T-cell (primary cell): ENCODE measurements at places on chromosomes 1 and 21.
A peak's percentile ranks its signal among the peaks of the same experiment; 100 is the strongest.

GRCh38 chr1:3944578-3945125 is 44.6 kb upstream of the C1orf174 start:
- no peak for DNase-seq

GRCh38 chr1:20373286-20373685 is 82.6 kb downstream of the VWA5B1 start:
- no peak for DNase-seq

- DNase-seq: peak; percentile 48
These were observed 55.8 kb upstream of the LDLRAP1 start for GRCh38 chr1:25487628-25488027.

- DNase-seq: no peak
These were observed 239.1 kb downstream of the HLX start for GRCh38 chr1:221118176-221118937.

- DNase-seq: no peak
These were observed 13.0 kb upstream of the TMEM9 start for GRCh38 chr1:201167041-201167991.

- no peak for DNase-seq
These were observed 36.0 kb upstream of the KIF26B start for GRCh38 chr1:245118806-245119205.

GRCh38 chr1:46820560-46821060 is 21.8 kb downstream of the CYP4B1 start:
- no peak for DNase-seq

- DNase-seq: no peak
These were observed 104.9 kb upstream of the TMPRSS2 start for GRCh38 chr21:41612674-41613532.

- no peak for DNase-seq
These were observed 14.0 kb upstream of the TBX15 start for GRCh38 chr1:119002028-119002686.

GRCh38 chr21:43874085-43874805 is 9.2 kb downstream of the AGPAT3 start:
- DNase-seq: no peak

DNA sequence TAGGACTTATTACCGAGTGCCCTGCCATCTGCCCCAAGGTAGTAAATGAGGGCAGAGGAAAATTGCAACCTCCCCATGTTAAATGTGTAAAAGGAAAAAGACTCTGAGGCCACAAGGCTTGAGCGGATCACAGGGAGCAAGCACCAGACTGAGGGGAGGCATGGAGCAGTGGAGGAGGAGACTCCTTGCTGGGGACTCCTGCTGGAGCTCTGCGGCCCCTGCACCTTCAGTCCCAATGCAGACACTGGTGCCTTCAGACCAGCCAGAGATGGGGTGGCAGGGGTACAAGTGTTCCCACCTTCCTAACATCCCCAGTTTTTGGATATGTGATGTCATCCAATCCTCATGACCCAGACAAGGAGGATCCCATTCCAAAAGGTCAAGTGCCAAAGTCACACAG is 128.4 kb upstream of the NGF start:
- no peak for DNase-seq

DNA sequence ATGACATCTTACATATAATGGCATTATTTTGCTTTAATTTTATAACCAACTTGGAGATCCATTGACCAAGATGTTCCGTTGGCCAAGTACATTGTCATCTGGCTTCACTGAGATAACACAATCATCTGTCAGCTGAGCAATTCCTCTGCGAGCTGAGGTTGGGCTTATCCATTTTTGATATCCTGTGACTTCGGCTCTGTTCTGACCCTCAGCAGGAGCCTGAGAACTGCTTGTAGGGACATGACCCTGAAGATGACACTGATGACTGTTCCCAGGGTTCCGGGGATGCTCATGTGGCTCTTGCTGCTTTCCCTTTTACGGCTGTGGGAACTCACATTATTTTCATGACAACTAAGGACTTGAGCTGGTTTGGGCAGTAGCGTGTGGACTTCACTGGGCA is 51.2 kb downstream of the TLR5 start:
- DNase-seq: no peak

DNA sequence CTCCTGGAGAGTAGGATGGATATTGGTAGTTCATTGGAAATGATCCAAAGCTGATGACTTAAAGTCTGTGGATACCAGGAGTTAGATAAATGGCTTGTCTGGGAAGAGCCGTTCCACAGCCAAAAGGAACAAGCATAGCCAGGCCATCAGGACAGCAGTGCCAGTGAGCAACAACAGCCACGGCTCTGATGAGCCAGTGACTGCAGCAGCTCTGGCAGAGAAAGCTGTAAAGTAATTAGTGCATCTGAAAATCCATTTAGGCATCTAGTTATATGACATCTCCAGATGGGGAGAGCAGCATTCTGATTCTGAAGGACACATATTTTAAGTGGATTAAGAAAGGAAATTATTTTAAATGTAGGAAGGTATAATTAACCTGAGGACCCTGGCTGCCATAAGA is 256.2 kb upstream of the PLXNA2 start:
- no peak for DNase-seq

GRCh38 chr1:22163137-22163536 is 20.2 kb upstream of the WNT4 start:
- no peak for DNase-seq

GRCh38 chr1:65469889-65470340 is 49.4 kb downstream of the LEPR start:
- DNase-seq: no peak

DNA sequence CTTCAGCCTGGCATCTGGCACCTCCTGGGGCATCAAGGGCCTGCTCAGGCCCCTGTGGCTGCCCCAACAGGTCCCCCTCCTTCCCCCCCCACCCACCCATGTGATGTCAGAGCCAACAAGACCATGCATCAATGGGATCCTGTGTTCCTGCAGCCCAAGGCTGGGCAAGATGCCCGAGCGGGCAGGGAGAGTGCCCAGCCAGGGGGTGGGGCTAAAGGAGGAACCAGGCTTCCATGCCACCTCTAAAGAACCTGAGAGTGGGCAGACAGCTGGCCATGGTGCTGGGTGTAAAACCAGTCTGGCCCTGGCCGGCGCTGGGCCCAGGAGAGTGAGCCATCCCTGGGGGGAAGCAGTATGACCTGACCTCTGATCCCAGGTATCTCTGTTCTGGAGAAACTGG is 7.6 kb downstream of the COL16A1 start:
- no peak for DNase-seq

GRCh38 chr1:194723067-194723466 is 1536.7 kb upstream of the B3GALT2 start:
- DNase-seq: no peak

GRCh38 chr1:22821027-22821426 is 110.4 kb downstream of the EPHB2 start:
- DNase-seq: no peak

DNA sequence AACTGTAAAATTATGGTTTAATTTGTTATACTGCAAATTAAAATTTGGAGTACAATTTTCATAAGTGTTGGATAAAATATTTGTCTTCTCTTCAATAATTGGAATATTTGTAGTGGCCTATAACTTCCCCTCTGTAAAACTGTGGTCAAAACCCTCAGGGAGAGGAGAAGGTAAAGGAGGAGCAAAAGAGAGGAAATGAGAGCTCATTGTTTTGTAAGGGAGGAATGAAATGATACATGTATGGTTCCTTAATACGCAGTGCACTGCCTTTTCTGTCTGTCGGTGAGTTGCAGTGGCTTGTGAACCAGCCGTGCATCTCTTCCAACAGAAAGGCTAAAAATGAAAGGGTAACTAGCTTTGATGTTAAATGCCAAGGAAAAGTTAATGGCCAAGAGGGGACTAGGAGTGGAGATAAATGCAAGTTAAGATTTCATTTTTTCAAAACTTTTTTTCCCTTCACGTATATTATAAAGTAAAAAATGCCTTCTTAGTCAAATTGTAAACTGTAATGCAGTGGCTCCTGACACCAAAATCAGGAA is 26.4 kb downstream of the LRRC8D start:
- DNase-seq: no peak

- DNase-seq: peak; percentile 27
These were observed 27.5 kb downstream of the OVGP1 start for GRCh38 chr1:111399792-111400610.

DNA sequence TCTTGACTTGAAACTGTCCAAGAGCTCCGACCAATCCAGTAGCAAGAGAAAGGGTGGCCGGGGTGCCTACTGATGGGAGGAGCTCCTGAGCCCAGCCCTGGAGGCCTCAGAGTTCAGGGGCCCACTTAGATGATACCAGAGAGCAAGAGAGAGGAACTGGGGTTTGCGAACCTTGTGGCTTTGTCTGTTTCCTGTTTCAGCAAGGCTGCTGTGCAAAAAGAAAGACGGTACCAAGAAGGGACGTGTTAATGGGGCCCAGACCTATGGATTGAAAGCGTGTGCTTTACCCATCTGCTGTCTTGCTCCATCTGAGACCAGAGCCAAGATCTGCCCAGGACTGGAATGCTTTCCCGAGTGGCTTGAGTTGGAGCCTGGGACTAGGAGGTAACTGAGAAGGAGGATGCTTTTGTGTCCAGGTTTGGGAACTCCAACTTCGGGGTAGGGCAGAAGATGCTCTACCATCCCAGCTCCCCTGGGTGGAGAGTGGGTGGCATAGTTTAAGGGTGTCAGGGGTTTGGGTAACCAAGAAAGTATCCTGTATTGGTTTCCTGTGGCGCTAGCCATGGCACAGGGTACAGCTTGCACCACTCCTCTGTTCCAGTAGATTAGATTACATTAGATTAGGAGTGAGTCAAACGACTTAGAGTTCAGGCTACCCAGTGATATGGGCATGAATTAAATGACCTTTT is at the start of gene TRAF3IP3:
Gene TRAF3IP3, plus strand, starts transcription at position 128 of the 689 bp plus-strand sequence. CDS start 3,987 bp downstream, outside the sequence.
- DNase-seq: peak; percentile 83

- no peak for DNase-seq
These were observed 399.3 kb downstream of the AJAP1 start for GRCh38 chr1:5053744-5054143.

- no peak for DNase-seq
These were observed 27.9 kb downstream of the LRRC8B start for GRCh38 chr1:89552471-89553081.

DNA sequence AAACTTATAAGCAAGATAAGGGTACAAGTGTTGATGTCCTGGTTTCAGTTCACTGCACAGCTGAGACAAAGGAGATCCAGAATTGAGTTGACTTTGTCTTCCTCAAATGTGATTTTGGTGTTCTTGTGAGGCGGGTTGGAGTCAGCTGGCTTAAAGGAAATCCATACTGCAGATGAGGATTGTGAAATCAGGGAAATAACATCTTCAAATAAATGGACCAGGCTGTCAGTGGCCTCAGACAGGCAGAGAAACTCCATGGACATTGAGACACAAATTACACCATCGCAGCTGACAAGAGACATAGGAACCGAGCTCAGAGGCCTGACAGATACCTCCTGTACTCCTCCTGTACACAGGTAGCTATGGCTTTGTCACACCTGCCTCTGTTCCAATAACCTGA is 27.0 kb upstream of the REG4 start:
- DNase-seq: no peak

GRCh38 chr21:40846103-40846502 is 855 bp downstream of the DSCAM start:
- DNase-seq: no peak

- no peak for DNase-seq
These were observed 74.1 kb downstream of the VCAM1 start for GRCh38 chr1:100793659-100794058.

GRCh38 chr1:76268341-76268740 is 193.8 kb downstream of the ST6GALNAC3 start:
- no peak for DNase-seq

GRCh38 chr1:114154146-114154962 is 685 bp upstream of the SYT6 start:
- DNase-seq: peak; percentile 1
